ENCODE measurements at places on chromosomes 12 and 14. TPM values are rescaled to one million over a fixed set of nuclear protein-coding genes. Genes with fewer than 3 reads are reported as not detected.

Gene C1S
- polyA plus RNA-seq: not detected

Gene SPRYD4
- 1.1 TPM for polyA plus RNA-seq

Gene CCDC38
- polyA plus RNA-seq: 0.08 TPM

Gene C14orf39
- polyA plus RNA-seq: not detected

Gene KCNA5
- polyA plus RNA-seq: not detected

Gene GPX2
- not detected for polyA plus RNA-seq

Gene ADGRD1
- not detected for polyA plus RNA-seq

Gene FBRSL1
- polyA plus RNA-seq: 0.77 TPM

Gene CD163L1
- not detected for polyA plus RNA-seq

Gene VWF
- polyA plus RNA-seq: not detected

GRCh38 chr12:1590221-1590979 lies 4.0 kb downstream of the FBXL14 start:
- no peak for DNase-seq

GRCh38 chr12:11273449-11273848 lies 3.9 kb upstream of the PRB3 start:
- no peak for DNase-seq

DNA sequence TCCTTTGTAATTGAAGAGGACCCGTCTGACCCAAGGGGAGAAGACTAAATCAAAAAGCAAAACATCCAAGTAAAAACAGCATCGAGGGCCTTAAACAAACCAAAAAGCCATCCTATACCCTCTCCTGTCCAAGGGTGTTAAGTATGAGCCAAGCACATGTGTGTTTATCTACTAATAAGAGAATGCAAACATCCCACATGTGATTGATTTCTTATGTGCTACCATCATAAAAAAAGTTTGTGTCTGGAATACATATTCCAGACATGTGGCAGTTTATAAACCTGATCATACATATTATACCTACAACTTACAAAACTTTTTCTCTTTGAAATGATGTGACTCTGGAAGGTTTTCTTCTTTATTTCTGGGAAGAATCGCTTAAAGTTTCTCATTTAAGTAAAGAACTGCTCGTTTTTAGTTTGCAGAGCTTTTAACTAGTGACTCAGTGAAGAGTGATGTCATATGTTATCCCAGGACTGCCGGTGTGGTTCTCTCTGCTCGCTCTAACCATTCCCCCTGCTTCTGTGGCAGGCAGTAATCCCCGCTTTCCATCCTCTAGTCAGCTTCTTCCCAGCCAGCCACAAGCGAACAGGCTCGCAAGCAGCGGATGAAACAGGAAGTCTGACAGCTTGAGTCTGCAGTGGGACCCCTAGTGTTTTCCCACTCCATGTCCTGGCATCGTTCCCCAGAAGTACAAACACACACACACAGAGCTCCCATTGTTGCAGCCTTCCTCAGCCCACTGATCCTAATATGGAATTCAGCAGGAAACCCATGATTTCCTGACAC lies 431 bp upstream of the RHOJ start:
- DNase-seq: no peak

GRCh38 chr14:91372671-91373495 lies 44.7 kb downstream of the CCDC88C start:
- no peak for DNase-seq

DNA sequence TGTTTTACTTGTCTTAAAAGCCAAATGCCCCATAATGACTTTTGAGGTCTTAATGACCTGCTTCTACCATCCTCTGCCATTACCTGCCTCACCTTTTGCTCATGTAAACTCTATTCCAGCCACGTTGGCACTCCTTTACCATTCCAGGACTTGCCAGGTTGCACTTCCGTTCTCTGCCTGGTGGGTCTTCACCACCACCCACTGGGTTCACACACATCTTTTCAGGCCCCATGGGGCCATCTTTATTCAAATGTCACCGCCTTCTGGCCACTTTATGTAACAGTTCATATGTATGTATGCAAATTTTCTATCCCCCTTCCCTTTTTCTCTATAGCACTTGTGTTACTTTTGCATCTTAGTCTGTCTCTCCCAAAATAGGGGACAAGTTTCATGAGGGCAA lies 57.7 kb downstream of the ATP2A2 start:
- DNase-seq: no peak

DNA sequence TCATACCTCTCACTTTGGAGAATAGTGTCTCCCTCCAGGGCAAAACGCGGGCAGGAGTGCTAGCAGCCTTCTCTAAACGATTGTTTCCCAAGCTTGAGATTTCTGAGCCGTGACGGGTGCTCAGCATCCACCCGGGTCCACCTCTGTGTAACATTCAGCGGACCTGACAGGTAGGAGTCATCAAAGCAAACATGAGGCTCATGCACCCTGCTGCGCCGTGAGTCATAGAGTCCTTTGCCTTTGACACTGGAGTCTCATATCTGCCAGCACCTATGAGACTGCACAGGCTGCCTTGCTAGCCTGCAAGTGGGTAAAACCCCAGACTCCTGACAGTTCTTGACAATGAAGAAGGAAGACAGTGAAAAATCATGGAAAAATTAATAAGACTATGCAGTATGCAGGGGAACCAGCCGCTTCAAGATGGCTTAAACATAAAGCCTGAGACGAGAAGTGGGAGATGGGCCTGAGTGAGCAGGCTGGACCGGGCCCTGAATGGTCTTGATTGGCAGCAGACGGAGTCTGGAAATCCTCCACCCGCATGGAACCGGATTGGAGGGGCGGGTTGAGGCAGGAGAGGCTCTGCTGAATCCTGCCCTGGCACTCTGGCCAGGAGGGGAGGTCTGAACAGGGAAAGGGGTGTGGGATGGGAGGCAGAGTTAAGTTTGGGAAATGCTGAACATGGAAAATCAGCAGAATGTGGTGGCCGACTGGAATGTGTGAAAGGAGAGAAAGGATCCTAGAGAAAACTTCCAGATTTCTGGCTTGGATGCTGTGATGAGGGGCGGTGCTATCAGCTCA lies 54.2 kb downstream of the LGMN start:
- no peak for DNase-seq

GRCh38 chr12:132142679-132143335 lies 1.3 kb downstream of the DDX51 start:
- DNase-seq: no peak

- DNase-seq: no peak
These were observed 87.9 kb upstream of the PTPRQ start for GRCh38 chr12:80356097-80356496.

DNA sequence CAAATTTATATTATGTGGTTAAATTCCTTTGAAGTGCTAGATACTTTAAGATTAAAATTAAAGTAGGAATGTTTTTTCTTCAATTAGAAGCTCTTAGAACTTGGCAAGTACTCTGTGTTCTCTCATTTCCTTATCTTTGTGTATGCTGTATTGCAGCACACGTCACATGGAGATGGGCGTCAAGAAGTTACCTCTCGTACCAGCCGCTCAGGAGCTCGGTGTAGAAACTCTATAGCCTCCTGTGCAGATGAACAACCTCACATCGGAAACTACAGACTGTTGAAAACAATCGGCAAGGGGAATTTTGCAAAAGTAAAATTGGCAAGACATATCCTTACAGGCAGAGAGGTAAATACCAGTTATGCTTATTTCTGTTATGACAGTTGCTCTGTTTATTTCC lies 19.7 kb downstream of the MARK3 start:
- DNase-seq: no peak

DNA sequence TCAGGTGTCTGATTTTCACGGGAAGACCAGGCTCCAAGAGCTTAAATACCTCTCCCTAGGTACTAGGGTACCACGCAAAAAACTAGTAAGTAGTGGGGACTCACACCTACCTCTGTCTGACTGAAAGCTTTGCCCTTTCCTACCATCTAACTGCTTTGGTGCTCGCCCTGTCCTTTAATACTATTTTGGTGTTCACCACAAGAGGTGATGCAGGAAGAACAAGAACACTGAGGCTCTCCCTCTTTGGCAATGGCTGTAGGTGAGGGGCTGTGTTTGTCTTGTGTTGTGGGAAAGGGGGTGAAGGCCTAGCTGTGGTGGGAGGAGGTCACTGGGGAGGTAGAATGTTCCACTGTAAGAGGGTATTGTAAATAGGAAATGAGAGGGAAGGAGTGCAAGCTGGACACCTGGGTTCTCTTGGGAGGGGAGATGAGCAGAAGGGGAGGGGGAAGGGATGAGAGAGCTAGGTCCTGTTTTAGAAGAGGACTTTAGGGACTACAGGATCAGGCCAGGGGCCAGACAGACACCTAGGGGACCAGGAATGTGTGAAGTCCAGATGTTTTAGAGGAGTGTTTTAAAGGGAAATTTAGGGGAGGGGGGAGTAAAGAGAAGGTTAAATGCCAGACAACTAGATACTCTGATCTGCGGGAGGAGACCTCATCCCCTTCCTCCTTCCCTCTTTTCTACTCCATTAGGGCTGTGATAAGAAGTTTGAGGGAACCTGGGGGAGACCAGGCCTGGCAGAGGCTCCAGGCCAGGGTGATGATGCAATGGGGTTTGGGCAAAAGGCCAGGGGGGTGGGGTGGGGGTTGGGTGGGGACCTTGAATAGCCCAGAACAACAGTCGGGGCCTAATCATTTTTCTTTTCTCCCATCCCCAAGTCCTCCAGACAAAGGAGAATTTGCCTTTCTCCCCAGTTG lies 2.1 kb downstream of the ITGA5 start:
- DNase-seq: no peak

- no peak for DNase-seq
These were observed 6.9 kb downstream of the RFC5 start for GRCh38 chr12:118023301-118023860.

DNA sequence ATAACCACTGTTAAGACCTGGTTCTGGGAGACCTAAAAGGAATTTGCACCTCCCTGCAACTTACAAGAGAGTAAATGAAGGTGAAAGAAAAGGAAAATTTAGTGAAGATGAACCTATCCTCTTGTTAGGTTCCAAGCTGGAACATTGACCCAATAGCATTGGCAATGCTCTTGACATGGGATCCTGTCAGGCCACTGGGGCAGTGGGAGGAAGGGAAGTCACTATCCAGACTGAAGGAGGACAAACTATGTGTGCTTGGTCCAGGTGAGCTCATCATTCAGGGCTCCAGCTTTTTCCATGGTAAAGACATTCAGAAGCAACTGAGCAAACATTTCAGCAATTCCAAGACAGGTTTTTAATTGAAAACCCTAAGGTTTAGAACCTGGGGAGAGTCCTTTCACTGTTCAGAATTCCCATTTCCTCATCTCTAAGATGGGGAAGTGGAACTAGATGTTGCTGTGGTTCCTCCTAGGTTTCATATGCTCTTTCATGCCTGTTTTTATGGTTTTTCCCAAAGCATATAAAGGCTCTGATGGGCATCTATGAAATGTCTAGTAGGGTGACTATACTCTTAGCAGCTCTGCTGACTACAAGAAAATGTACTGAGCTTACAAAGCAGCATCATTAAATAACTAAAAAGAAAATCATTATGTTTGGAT lies 33.1 kb downstream of the MAPK1IP1L start:
- no peak for DNase-seq

- DNase-seq: no peak
These were observed 16.4 kb upstream of the SELPLG start for GRCh38 chr12:108650083-108650482.

Data from naive thymus-derived CD4-positive, alpha-beta T cell (primary cell).